ENCODE measurements at places on chromosomes 6 and 20.

- no peak for DNase-seq
Observed at GRCh38 chr6:103983860-103984259, 875.9 kb downstream of the HACE1 start.

DNA sequence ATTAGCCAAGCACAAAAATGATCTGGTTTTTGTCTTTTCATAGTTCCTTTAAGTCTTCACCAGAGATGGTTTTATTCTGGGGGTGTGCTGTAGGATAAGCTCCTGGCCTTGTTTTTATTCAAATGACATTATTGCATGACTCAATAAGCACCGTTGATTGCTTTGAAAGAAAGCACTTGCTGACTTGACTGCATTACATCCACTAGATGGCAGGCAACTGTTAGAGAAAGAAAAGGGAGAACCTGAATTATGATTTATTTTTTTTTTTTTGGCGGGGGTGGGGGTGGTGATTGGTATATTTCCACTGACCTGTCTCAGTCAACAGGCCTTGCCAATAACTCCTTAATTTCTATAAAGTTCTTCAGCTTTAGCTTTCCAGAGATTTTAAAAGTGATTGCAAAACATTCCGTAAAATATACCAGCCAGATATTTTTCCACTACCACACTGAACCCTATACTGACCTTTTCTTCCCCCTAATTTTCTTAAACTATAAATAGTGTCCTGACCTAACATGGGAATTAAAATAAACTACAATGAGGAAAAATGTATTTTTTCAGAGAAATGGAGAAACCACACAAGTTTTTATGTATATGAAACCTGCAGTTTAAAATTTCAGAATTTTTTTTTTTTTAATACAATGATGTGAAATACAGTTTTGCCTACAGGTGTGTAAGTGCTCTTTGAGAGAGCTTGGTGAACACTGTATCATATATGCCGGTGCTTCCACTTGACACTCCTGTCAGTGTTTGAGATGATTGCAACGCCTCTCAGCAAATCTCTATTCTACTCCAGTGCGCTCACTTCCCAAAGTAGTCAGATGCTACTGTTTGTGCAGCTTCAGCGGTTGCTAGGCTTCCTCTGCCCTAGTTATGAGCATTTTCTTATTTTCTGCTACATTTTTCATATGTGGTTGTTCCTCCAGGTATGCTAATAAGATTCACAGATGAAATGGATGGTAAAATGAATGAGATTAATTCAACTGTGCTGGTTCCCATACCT, 274.3 kb downstream of the CD109 start:
- no peak for DNase-seq

DNA sequence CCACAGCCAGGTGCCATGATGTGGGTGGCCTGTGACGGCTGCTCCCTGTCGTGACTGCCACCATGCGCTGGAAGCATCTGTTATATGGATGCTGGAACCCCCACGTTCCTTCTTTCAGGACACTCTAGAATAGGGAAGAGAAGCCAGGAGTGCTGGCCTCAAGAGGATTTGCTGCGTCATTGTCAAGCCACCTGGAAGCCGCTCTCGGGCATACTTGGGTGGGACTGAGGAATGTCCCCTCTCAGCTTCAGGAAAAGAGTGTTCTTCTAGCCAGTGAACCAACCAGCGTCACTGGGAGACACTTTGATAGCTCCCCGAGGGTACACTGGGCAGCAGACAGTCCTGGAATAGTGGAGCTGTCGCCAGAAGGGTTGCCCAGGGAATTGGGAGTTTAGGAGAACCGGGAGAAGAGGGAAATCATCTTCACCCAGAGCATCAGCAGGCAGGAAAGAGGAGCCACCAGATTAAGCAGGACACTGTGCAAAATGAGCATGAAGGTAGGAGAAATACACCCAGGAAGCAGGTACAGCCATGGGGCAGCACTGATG, 130.8 kb upstream of the SASH1 start:
- DNase-seq = no peak

DNA sequence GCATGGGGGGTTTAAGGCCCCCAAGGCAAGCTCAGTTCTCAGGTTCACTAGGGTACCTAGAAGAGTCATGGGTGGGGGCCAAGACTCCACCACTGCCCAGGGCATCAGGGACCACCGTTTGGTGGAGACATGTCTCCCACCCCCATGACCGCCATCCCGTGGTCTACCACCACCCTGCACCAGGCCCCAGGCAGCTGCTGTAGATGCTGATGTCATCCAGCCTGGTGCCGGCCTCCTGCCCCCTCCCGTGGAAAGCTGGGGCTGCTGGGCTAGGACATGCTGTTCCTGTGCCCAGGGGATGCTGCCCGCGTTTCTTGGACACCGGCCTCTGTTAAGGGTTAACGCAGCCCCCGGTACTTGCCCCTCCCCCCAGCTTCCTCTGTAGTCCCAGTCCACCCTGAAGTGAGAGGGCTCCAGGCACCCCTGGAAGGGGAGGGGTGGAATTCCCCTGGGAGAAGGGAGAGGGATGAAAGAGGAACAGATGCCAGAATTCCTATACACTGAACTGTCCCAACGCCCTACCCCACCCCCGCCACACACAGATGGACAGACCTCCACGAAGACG, 587 bp downstream of the IP6K3 start:
- no peak for DNase-seq

DNA sequence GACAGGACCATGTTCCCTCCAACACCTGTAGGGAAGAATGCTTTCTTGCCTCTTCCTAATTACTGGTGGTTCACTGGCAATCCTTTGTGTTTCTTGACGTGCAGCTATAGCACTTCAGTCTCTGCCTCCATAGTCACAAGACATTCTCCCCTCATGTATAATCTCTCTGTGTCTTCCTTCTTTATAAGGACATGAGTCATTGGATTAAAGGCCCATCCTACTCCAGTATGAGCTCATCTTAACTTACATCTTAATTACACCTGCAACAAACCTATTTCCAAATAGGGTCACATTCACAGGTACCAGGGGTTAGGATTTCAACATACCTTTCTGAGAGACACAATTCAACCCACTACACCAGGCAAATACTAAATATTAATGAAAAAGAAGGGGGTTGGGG, 213.6 kb downstream of the RNGTT start:
- DNase-seq = no peak

GRCh38 chr6:28542440-28543296, 17.0 kb downstream of the GPX5 start:
- DNase-seq = peak; percentile 75

DNA sequence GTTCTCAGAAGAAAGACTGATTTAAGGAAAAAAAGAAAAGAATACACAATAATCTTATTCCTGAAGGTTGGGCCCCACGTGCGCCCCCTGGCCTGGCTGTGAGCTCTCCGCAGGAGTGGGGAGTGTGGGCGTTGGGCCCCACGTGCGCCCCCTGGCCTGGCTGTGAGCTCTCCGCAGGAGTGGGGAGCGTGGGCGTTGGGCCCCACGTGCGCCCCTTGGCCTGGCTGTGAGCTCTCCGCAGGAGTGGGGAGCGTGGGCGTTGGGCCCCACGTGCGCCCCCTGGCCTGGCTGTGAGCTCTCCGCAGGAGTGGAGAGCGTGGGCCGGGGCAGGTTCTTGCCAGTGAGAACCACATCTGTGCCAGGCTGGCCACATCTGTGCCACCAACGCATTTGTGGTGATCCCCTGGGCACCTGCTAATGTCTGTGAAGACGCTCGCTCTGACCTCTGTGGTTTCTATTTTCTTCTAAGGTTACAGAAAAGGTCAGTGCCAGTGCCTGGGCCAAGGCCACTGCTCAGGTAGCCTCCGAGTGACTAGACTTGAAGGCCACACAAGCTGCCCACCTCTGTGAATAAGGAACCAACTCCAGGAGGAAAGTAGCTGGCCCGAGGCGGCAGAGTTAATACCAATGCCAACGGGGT, 41.0 kb downstream of the WDR27 start:
- no peak for DNase-seq

- no peak for DNase-seq
Observed at GRCh38 chr6:131042664-131043063, 20.4 kb downstream of the EPB41L2 start.

DNA sequence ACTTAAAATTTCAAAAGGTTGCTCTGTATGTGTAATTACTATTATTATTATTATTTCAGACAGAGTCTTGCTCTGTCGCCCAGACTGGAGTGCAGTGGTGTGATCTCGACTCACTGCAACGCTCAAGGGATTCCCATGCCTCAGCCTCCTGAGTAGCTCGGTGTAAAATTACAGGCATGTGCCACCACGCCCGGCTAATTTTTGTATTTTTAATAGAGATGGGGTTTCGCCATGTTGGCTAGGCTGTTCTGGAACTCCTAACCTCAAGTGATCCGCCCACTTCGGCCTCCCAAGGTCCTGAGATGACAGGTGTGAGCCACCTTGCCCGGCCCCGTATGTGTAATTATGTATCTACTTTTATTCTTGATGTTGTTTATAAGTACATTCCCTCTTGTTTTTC, 65.3 kb upstream of the ZNF217 start:
- no peak for DNase-seq

DNA sequence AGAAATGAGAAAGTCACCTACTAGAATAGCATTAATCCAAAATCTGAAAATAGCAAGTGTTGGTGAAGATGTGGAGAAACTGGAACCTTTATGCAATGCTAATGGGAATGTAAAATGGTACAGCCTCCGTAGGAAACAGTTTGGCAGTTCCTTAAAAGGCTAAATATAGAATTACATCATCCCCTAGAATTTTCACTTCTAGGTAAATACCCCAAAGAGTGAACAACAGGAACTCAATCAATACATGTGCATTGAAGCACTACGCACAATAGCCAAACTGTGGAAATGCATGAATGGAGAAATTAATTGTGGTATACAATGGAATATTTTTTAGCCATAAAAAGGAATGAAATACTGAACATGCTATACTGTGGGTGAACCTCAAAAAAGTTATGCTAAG, 982.0 kb upstream of the FLRT3 start:
- DNase-seq = no peak

DNA sequence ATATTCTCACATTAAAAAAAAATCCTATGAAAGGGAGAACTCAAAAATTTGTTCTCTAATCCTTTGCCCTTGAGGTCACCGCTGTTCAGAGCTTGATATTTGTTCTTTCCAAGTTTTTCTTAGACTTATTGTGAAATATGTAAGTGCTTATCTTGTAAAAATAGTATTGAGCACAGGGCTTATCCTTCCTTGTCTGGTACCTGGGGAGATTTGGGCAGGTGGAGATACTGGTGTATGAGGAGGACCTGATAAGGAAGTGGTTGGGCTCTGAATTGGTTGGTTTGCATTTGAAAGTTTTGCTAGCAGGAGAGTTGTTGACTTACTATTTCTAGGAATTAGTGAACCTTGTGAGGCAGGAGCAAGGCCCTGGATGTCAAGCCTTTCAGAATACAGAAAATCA, 28.9 kb upstream of the ANKEF1 start:
- DNase-seq = no peak

- DNase-seq = no peak
Observed at GRCh38 chr6:129307845-129308244, 402.1 kb downstream of the ARHGAP18 start.

DNA sequence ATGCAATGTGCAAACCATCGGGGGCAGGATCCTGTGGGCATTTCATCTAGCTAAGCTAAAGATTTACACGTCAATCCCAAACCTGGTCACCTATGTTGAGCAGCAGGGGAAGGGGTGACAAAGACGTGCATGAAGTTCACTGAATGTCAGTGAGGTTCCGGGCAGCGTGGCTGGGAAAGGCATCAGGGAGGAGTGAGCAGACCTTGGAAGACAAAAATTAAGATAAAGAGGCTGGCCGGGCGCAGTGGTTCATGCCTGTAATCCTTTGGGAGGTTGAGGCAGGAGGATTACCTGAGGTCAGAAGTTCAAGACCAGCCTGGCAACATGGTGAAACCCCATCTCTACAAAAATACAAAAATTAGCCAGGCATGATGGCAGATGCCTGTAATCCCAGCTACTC, 126.1 kb downstream of the PREX1 start:
- no peak for DNase-seq

- no peak for DNase-seq
Observed at GRCh38 chr20:20835897-20836296, 123.5 kb upstream of the RALGAPA2 start.

GRCh38 chr20:57380081-57380750, 11.0 kb upstream of the RBM38 start:
- DNase-seq = no peak

GRCh38 chr6:131398176-131398575, 174.8 kb upstream of the ARG1 start:
- no peak for DNase-seq

- DNase-seq = no peak
Observed at GRCh38 chr6:52310932-52311331, 26.4 kb upstream of the MCM3 start.

DNA sequence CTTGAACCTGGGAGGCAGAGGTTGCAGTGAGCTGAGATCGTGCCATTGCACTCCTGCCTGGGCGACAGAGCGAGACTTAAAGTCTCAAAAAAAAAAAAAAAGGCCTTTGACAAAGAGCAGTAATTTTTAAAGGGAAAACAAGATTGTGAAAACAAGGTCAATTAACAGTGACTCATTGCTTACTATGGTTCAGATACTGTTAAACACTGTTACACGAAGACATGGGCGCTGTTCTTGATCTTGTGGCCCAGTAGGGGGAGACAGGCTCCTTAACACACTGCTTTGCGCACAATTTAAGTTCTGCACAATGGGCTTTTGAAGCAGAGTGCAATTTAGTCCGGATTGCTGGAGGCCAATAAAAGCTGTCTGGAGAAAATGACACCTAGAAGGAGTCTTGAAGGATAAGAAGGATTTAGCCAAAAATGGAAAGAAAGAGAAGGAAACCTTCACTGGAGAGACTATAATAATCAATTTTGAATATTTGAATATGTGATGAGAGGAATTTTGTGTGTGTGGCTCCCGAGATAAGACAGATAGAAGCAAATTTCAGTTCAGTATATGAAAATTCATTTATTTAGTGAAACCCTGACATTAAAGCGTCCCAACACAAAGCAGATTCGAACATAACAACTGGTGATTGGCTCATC, 6.0 kb upstream of the LATS1 start:
- DNase-seq = peak; percentile 11

- peak; percentile 53 for DNase-seq
Observed at GRCh38 chr20:19784511-19785172, 26.6 kb downstream of the RIN2 start.

DNA sequence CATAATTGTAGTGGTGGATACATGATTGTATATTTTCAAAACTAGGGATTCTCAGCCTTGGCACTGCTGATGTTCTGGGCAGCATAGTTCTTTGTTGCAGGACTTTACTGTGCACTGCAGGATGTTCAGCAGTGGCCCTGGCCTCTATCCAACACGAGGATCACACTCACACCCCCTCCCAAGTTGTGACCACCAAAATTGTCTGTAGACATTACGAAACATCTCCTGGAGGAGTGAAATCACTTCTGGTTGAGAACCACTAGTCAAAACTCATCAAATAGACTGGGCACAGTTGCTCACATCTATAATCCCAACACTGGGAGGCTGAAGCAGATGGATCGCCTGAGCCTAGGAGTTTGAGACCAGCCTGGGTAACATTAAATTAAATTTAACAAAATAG, 123.1 kb upstream of the CDYL start:
- no peak for DNase-seq

GRCh38 chr20:17226410-17227218, at the start of gene PCSK2:
Gene PCSK2, plus strand, starts transcription at chr20:17227040. Its CDS starts 266 bp downstream, at chr20:17227306.
- DNase-seq = no peak

Data from T-helper 2 cell (primary cell).